Stimulated activated CD4-positive, alpha-beta T cell treated with anti-CD3 and anti-CD28 coated beads, Interleukin-4, amount 100 ng/mL, for 24 hours (primary cell): ENCODE measurements at places on chromosomes 4 and X.
A peak's percentile ranks its signal among the peaks of the same experiment; 100 is the strongest.

- no peak for DNase-seq
These were observed 121.7 kb downstream of the RBM47 start for GRCh38 chr4:40507977-40508376.

GRCh38 chrX:148504506-148504905 lies 4.1 kb downstream of the AFF2 start:
- DNase-seq = no peak

DNA sequence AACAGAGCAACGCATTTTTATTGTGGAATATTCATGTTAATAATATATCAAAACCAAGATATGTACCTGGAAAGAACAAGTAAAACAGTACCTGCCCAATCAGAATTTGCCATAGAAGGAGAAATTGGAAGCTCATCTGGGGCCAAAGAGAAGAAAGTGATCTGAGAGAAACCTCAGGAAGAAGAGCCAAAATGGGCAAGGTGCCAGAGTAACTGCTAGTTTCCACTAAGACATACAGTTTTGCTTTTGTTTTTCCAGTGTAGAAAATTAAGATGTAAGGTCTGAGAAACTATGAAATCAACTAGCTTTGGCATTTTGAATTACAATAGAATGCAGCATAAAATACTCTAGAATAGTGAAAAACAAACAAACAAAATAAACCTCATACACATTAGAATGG lies 2201.2 kb downstream of the ARAP2 start:
- DNase-seq = no peak

DNA sequence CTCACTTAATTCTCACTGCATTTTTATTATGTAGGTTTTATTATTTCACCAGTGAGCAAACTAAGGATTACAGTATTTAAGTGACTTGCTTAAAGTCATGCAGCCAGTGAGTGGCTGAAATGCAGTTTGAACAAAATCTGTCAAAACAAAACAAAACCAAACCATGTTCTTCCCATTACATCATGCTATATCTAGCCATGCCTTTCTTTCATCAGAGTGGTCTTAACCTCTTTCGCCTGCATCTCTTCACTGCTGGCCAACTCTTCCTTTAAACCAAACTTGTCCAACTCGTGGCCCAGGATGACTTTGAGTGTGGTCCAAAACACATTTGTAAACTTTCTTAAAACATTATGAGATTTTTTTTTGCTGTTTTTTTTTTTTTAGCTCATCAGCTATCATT lies 223.2 kb downstream of the PCDH7 start:
- no peak for DNase-seq

DNA sequence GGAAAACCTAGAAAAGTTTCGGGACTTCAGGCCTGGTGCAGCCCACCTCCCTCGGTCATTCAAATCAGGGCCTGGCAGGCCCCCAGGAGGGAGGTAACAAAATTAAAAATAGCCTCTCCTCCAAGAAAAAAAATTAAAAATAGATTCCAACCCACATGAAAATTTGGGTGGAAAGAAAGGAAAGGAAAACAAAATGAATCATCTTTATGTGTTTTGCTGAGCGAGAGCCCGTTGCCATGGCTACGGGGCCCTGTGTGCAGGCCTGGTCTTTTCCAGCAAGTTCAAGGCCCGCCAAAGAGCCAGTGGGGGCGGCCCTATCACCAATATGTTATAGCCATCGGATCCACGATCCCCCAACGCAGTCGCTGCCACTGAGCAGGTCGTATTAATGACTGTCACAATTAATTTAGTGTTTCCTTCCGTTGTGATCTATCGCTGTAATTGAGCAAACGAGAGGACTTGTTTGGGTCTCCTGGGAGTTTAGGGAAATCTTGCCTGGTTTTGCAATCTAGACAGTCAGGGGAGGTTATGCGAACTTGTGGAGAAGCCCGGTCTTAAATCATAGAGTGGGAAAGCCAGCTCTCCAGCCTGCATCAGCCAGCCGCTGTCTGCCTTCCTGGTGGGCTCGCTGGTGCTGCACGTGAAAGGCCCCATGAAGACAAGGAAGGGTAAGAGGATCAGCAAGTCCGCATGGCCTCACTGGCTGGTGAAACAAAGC lies 452.4 kb downstream of the BCOR start:
- peak; percentile 19 for DNase-seq
